ENCODE measurements at places on chromosomes 5 and 9. TPM values are rescaled to one million over a fixed set of nuclear protein-coding genes. Genes with fewer than 3 reads are reported as not detected.

DNA sequence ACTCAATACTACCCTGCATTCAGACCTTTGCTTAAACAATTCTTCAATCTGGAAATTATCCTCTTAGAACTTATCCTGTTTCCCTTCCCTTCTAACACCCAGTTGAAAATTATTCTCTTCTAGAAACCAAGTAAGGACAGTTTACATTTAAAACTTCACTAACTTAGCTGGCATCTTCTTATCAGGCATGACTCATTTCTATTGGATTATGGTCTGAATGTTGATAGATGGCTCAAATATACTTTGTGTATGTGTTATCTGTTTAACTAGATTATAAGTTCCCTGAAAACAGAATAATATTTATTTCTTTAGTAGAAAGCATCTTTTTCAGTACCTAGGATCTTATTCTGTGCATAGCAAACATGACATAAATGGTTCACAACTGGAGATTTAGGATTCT is 161.9 kb downstream of the PPP2R2B start:
- no peak for DNase-seq

DNA sequence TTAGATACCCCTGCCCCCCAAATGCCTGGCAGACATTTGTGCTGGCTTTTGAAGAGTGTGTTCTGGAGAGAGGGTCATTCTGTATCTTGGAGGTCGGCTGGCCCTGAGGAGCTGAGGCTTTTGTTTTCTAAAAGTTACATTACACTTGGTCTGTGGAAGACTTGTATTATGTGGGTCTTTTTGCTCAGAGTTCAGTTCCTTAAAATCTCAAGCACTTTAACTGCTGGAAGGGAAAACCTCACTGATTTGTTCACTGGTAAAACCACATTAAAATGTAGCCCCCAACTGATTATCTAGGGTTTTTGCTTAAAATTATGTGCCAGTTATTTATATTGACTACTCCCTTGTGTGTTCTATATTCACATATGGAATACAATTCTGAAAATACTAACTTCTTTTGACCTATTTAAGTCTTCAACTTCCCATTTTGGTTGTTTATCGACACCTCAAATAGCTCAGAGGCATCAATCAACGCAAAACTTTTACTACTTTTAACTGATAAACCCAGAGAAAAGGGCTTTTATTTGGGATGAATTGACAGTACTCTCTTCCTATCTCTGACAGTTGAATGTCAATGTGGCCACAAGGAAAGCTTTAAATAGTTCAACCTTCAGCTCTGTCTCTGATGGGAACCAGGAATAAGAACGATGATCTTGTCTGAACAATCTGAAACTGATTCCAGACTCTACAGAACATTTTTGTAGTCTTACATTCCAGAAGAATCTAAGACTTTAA is 54.0 kb upstream of the MAP3K1 start:
- peak; percentile 15 for DNase-seq

The TBC1D13 gene
- 6.4 TPM for total RNA-seq

DNA sequence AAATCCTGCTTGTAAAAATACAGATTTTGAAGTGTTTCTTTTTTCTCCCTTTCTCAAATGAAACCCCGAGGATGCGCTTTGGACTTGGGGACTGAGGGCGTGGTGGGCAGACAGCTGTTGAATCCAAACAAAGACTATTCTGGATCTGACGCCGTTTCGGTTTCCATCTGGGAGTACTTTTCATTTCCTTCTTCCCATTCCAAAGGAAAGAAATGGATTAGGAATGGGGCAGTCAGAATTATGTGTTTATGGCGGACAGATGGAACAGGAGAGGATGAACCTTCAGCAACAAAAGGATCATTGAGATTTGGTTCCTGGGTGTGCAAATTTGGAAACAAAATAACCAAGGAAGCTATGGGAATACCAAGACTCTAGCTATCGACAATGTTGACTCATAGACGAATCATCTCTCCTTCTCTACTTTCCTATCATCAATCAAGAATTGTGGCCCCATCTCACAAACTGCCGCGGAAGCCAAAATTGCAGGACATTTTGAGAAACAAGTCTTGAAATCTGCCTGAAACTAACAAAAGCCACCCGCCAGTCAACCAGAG is 300.6 kb downstream of the PARP8 start:
- no peak for DNase-seq

DNA sequence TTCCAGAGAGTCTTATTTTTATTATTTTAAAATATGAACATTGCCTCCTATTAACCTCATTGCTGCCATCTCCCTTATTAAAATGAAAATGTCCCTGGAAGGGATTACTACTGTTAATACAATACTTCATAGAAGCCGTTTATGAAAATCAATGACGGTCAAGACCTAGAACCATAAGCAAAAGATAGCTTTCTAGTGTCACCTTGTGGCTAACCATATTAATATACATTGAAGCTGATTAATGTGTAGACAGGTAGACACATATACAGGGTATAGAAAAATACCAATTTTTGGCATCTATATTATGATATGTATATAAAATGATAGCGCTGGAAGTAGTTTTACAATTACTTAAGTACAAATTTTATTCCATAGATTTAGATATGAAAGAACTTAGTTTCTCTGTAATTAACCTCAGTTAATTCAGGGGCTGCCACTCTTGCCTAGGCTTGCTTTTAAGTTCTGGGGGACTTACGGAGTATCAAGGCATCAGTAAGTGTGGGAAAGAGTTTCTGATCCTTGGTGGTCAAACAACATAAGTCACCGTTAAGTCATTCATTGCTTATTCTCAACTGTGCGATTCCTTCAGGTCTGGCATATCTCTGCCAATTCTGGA is 2.5 kb upstream of the YTHDC2 start:
- DNase-seq = peak; percentile 44

The TENT4A gene
- 5.5 TPM for total RNA-seq

GRCh38 chr9:96241391-96241809 is 60.6 kb downstream of the HSD17B3 start:
- peak; percentile 73 for DNase-seq

DNA sequence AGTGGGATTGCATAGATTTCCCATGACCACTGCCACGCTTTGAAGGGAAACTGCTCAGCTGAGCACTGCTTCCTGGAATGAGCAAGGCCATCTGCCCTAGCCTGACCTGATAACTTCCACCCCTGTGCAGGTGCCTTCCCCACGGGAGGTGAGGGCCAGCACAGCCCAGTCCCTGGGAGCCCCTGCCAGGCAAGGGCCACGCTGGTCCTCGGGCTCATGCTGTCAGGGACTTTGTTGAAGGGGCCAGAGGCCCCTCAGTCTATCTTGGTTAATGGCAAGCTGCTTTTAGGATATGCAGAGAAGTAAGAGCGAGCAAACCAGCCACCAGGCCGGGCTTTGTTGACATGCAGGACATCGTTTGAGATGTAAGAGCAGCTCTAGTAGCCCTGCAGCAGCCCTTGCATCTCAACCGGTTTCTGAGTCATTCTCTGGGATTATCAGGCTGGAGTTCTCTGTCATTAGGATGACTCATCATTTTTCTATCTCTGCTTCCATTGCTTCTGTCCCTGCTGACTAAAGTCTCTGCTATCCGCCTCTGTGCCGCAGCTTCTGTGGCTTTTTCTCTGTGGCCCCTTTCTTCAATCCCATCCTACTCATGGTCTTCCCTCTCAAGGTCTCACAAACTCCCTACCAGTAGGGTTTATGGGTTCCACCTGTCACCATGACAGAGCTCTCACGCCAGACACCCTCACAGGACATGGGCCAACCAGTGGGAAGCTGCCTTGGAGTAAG is 30.6 kb upstream of the IQGAP2 start:
- DNase-seq = peak; percentile 91

DNA sequence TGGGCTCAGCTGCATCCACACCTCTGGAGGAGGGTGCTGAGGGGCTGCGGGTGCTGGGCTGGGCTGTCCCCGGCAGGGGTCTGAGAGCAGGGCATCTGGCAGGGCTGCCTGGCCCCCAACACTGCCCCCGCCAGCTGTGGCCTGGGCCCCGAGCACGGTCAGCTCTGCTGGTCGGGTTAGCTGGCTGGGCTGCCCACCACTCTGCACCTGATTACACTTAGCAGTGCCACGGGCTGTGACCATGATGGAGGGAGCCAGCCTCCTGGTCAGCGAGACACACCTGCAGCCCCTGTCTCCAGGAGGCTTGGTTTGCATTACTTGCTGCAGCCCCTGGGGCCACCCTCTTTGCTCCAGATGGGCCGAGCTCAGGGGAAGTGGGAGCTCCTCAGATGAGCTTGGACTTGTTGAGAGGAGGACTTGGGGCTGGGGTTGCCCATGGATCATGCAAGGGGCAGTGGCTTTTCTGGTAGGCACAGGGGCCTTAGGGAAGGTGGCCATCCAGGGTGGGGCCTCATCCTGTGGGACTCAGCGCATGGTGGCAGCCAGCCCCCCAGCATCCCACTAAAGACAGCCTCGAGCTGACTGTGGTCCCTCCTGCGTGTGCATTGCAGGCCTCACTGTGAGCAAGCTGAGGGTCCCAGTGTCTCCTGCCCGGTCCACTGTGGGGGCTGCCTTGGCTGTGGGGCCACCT is 132.0 kb upstream of the FAM120A start:
- no peak for DNase-seq

The PCDHA3 gene
- not detected for total RNA-seq

DNA sequence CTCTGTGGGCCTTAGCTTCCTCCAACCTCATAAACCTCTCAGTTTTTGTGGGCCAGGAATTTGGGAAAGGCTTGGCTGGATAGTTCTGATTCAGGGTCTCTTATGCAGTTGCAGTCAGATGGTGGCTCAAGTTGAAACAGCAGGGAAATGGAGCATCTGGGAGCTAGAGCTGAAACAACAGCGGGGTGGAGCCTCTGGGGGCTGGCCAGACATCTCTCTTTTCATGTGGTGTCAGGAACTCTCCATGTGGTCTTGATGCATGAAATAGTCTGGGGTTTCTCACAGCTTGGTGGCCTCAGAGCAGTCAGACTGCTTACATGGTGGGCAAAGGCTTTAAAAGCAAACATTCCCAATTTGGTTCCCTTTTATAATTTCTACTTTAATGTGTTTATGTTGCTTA is 13.5 kb downstream of the ZNF346 start:
- peak; percentile 10 for DNase-seq

DNA sequence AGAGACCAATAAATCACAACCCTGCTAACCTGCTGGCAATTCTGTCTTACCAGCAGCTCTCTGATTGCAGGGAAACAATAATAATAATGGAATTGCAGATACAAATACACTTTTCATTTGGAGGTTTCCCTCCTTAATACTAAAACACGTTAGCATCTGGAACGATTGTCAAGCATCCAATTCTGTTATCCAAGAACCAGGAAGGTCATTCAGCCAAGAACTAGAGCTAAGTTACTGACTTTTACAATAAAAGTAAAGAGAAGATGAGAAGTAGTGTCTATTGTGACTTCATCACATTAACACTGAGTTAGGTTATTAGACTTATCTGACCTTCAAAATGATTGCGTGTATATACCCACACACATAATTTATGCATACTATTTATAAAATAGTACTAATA is 335.6 kb downstream of the BRINP1 start:
- DNase-seq = no peak

The HDAC3 gene
- total RNA-seq = 43.9 TPM

The LHX6 gene
- under 0.01 TPM for total RNA-seq

DNA sequence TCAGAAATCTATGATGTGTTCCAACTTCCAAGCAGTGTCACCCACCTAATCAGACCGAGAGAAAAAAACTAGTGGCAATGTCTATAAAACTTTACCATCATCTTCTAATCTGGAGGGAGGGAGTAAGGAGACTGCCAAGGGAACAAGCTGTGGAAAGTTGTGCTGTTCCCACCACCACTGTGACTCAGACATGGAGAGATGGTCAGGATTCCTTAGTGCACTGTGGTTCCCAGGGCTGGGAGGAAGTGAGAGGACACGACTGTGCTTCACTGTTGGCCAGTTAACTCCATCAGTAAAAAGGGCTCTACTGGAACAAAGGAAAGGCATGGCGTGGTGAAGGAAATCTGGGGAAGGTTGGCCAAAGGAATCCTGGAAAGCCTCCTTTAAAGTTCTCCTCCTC is 18.8 kb downstream of the TICAM2 start:
- peak; percentile 91 for DNase-seq

GRCh38 chr5:35777358-35778087 is 79.2 kb upstream of the IL7R start:
- peak; percentile 70 for DNase-seq

The HAVCR2 gene
- total RNA-seq = 2.0 TPM

DNA sequence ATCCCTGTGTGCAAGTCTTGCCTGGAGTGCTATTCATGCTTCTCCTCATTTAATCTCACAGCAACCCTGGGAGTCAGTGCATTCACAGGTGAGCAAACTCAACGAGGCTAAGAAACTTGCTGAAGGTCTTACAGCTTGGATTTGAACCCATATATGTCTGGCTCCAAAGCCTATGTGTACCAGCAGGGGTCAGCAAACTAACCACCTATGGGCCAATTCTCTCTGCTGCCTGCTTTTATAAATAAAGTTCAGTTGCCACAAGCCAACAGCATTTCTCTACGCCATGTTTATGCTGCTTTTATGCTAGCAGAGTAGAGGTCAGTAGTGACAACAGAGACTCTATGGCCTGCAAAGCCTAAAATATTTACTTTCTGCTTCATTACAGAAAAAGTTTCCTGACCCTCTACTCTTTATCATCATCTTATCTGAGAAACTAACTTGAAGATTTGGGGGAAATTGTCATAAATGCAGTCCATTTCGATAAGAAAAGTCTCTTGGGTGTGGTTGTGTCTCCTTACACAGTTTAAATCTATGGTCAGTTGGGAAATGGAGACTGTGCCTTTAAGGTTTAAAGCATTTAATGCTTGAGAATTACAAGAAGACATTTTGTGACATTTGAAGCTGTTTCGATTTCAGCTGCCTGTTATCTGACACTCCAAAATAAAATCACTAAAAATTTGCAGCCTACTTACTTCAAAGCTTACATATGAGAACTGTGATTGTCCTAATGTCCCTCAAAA is 137.7 kb downstream of the PRELID2 start:
- peak; percentile 63 for DNase-seq

DNA sequence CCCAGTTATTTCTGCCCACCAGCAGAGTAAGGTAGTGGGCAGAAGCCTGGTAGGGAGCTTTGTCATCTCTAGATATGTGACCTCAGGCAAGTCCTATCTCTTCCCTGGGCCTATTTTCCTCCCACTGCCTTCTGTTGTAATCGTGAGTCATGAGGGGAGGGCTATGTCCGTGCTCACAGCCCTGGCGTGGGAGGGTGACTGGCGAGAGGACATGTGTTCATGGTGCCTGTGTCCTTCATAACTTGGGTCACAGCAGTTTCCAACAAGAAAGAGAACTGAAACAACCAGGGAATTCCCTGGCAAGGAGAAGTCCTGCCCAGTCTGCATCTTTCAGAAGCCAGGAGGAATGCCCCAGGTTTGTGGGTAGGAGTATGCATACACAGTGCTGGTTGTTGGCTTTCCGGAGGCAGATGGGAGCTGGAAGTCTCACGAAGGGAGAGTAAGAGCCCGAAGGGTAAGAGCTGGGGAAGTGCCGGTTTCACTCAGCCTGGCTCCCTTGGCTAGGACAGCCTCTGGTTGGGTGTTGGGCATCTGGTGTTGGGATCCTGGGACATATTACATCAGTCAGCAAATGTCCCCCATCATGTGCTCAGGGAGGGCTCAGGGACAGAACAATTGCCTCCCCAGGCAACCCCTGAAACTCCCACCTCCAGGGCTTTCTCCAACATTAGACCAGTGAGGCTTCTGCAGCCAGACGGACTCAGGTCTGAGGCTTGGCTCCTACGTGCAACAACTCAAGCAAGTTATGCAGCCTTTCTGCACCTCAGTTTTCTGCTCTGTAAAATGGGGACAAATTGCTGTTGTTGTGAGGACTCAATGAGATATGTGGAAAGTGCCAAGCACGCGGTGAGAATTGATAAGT is 4.3 kb upstream of the TIFAB start:
- DNase-seq = peak; percentile 93

- DNase-seq = no peak
These were observed 37.0 kb downstream of the INIP start for GRCh38 chr9:112680731-112681402.

The CTNND2 gene
- total RNA-seq = not detected

Data from RPMI7951 (cell line).